ENCODE measurements at places on chromosomes 12 and 14. TPM values are rescaled to one million over a fixed set of nuclear protein-coding genes. Genes with fewer than 3 reads are reported as not detected.

ALX1 gene
- total RNA-seq = not detected

SYNDIG1L gene
- not detected for total RNA-seq

- H3K27ac ChIP-seq = no peak overlapping the region
- H3K4me3 ChIP-seq = no peak overlapping the region
- no peaks in the 10 kb centered on the region for H3K36me3 ChIP-seq
- no peak for DNase-seq
These were observed 3.6 kb downstream of the PELI2 start for GRCh38 chr14:56121816-56122215.

KRT72 gene
- 0.44 TPM for total RNA-seq

GRCh38 chr12:4424422-4424821 is 21.2 kb downstream of the FGF6 start:
- DNase-seq = no peak
- H3K4me1 ChIP-seq = peaks cover 4% of the 10 kb centered on the region
- no peaks in the 10 kb centered on the region for H3K36me3 ChIP-seq
- no peak overlapping the region for H3K4me3 ChIP-seq
- H3K27me3 ChIP-seq = no peaks in the 10 kb centered on the region
- H3K27ac ChIP-seq = no peak overlapping the region

- DNase-seq = no peak
- H3K27me3 ChIP-seq = peaks cover 3% of the 10 kb centered on the region
- no peak overlapping the region for H3K27ac ChIP-seq
These were observed 170.0 kb downstream of the ZFP36L1 start for GRCh38 chr14:68622856-68623255.

GRCh38 chr12:6941267-6941666 is 2.3 kb upstream of the RNU7-1 start:
- H3K36me3 ChIP-seq = peaks cover 25% of the 10 kb centered on the region
- H3K4me1 ChIP-seq = peaks cover 64% of the 10 kb centered on the region
- H3K27me3 ChIP-seq = peaks cover 2% of the 10 kb centered on the region
- no peak for DNase-seq
- H3K4me3 ChIP-seq = no peak overlapping the region

DNA sequence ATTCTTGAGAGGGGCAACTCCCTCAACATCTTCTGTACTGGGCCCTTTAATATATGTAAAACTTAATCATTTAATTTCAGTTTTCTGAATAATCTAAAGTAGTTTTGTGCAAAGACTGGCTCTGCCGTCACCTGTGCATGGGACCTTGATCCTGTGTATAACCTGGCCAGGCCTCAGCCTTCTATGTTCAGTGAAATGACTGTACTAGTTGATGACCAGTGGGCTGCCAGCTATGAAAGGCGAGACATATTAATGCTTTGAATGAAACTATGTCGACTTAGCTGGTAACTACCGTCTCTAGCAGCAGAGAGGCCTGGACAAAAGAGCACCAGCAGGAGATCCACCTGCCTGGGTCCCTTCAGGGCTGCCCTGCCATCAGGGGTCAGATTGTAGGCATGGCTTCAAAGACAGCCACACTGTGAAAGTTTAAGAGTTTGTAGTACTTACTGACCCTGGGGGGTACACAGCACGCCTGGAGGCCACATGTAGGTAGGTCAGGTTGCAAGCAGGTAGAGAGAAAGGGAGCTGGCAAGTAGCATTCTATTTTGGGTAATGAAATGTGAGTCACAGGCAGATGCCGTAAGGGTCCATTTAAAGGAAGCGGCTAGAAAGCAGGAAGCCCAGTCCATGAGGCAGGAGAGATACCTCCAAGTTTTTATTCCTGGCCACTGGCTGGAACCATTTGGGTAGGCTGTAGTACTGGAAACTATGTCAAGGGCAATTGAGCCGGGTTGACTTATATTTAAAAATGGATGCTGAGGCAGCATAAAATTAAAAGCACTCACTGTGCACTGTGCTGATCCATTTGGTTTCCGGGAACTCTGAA is 77.2 kb downstream of the BHLHE41 start:
- no peaks in the 10 kb centered on the region for H3K36me3 ChIP-seq
- H3K27me3 ChIP-seq = peaks cover 8% of the 10 kb centered on the region
- no peak for DNase-seq

DNA sequence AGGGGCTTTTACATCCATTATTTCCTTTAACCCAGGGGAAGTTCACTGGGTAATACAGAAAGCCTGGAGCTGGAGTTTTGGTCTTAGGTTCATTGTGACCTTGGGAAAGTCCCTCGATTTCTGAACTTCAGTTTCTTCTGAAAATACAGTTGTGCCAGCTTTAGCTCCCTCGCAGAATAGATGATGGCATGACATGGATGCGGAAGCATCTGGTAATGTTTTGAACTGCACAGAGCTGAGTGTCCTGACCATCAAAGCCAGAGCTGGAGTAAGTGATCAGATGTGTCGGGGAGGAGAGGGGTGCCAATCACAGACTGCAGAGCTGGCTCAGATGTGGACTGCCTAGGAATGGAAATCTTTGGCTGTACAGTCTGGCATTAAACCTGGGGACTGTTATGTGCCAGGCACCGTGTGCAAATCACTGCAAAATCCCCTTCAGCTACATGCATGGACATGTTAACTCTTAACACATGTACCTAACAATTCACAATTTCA is 180.9 kb downstream of the ETV6 start:
- H3K27ac ChIP-seq = no peak overlapping the region
- no peak for DNase-seq
- no peak overlapping the region for H3K4me3 ChIP-seq
- no peaks in the 10 kb centered on the region for H3K36me3 ChIP-seq

DNA sequence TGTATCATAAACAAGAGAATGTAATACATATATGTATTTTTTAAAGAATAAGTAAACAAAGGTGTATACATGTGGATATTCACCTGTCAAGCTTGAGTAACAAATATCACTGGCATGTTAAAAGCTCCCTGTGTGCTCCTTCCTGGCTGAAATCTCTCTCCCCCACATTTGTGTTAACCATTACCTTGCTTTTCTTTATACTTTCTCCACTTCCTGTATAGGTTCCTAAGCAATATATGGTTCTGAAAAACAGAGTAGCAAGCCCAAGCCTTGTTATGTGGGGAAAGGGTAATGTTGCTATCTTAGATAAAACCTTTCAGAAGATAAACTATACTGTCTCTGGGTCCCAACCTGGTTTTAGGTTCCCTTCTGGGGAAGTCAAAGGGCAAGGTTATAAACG is 32.3 kb upstream of the TBC1D30 start:
- DNase-seq = no peak
- H3K27me3 ChIP-seq = peaks cover 12% of the 10 kb centered on the region
- H3K27ac ChIP-seq = no peak overlapping the region
- no peak overlapping the region for H3K4me3 ChIP-seq
- no peaks in the 10 kb centered on the region for H3K4me1 ChIP-seq
